Cortex of kidney (tissue), 1 donor: ENCODE measurements at places on chromosomes 2 and 18.

DNA sequence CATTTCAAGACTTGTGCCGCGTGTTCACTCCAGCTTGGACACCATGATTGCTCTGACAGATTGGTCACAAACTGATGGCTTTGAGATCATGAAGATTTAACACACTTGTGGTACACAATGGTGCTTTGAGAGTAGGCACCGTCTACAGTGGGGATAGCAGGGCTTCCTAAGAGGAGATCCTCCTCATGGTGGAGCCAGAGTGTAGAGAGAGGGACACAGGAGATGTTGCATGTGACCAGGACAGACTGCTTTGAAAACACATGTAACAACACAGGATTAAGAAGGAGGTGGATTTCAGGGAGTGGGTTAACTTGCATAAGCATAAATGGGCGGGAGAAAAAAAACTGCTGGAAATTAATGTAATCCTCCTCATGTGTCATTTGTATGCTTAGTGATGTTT is 95.7 kb upstream of the LINC00305 start:
- DNase-seq: no peak

- DNase-seq: no peak
These were observed 136.0 kb downstream of the INSIG2 start for GRCh38 chr2:118223992-118224894.

DNA sequence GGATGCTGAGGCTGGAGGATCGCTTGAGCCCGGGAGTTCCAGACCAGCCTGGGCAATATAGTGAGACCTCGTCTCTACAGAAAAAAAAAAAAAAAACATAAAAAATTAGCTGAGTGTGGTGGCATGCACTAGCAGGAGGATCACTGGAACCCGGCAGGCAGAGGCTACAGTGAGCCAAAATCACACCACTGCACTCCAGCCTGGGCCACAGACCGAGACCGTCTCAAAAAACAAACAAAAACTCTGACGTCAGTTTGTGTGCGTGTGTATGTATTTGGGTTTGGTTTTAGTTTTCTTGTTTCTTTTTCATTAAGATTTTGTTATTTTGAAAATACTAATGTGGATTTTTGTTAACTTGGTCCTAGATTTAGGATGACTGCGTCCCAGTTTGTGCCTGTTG is 19.0 kb downstream of the CEP68 start:
- DNase-seq: no peak

DNA sequence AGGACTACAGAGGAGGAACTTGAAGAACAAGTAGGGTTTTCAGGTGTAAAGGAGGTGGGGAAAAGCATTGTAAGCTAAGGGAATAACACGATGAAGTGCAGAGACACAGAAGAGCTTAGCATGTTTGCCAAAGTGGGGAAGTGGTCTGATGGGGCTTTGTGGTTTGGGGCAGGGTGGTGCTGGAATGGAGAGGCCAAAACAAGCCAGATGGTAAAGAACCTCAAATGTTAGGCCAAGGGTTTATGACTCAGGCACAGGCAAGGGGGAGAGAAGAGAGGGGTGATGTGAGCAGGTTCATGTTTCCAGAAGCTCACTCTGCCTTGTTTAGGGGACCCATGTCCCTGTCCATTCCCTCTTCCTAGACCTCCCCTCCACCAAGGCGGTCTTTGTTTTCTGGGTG is 104.5 kb upstream of the YWHAQ start:
- no peak for DNase-seq

DNA sequence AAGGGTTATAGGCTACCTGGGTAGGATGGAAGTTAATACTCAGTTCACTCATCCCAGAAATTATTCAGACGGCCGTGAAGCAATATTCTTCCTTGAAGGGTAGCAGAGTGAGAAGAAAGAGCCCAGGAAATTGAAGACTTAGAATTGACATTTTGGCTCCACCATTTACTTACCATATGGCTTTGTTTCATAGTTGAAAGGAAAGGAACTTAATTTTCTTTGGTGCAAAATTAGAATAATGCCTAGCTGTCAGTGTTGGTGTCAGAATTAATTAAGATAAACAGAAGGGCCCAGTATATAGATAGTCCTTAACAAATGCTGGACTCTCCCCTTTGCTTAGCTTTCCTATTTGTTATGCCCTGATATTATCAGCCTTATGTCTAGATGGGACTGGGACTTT is 263.2 kb downstream of the KCNJ3 start:
- DNase-seq: no peak

GRCh38 chr2:65479524-65479923 is 47.1 kb upstream of the SPRED2 start:
- no peak for DNase-seq

DNA sequence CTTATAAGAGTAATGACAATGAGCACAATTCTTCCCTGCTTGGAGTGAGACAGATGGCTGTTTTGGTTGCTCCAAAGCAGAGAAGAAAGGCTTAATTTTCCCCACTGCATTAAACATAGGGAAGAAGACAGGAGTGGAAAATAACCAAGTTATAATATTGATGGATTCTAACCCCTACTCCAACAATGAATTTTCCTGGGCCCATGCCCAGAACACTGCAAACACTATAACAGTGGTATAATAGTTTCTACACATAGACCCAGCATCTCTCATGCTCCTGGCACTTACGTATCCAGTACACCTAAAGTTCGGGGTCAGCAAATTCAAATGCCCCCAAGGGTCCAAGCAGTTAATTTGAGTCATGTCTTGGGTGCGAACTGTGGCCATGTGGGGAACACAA is 613.4 kb downstream of the PLCL1 start:
- no peak for DNase-seq

DNA sequence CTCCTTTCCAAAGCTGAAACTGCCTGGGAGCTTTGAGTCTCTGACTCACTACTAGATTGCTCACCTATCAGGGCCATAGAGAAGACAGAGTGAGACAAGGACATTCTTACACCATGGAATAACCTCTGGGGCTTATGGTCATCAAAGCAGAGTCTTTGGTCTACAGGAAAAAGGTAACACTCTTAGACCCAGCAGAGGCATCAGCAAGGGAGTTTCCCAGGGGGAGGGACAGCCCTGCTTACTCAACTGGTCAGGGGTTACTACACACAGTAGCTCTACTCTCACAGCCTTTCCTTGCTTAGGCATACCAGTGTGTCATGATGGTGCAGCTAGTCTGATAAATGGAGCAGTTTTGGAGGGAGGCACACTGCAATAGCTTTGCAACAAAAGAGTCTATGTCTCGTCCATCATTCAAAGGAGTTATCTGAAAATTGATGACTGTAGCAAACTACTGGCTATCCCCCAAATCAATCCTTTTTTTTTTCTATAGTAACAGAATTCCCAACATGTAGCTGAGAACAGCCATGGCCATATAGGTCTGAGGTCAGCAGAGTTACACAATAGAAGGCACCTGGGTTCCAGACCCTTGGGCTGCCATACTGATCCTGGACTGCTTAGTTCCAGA is 22.4 kb upstream of the CD28 start:
- DNase-seq: no peak

- DNase-seq: no peak
These were observed 116.9 kb downstream of the ERBB4 start for GRCh38 chr2:212421556-212422334.

- no peak for DNase-seq
These were observed 168.8 kb upstream of the VRK2 start for GRCh38 chr2:57877811-57878170.

DNA sequence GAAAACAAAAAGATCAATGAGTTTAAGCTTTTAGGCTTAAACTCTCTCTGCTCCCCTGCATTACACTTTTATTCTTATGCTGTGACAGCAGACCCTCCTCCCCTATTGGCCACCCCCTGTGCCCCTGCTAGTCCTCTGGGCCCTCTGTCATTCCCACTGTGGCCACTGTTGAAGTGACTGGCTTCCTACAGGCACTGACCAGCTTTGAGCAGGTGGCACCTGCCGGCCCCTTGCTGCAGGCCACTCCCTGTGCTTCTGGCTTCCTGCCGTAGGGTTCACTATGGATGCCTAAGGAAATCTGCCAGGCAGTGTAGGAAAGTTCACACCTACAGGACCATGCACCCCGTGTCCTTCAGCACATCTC is 156.5 kb upstream of the L3MBTL4 start:
- no peak for DNase-seq
